Memory B cell (primary cell): ENCODE measurements at places on chromosomes 6 and 20.
A peak's percentile ranks its signal among the peaks of the same experiment; 100 is the strongest.

- no peak overlapping the region for H3K27ac ChIP-seq
- no peak overlapping the region for H3K4me3 ChIP-seq
- peaks cover 9% of the 10 kb centered on the region for H3K4me1 ChIP-seq
- no peaks in the 10 kb centered on the region for H3K36me3 ChIP-seq
- no peak for DNase-seq
These were observed 2.4 kb downstream of the SLC22A23 start for GRCh38 chr6:3454273-3455010.

DNA sequence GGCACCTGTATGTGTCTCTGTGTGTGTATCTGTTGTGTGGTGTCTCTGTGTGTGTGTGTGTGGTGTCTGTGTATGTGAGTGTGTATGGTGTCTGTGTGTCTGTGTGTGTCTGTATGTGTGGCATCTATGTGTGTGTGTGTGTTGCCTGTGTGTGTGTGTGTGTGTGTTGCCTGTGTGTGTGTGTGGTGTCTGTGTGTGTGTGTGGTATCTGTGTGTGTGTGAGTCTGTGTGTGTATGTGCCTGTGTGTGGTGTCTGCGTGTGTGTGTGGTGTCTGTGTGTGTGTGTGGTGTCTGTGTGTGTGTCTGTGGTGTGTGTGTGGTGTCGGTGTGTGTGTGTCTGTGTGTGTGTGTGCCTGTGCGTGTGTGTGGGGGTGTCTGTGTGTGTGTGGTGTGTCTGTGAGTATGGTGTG, 31.7 kb upstream of the VEGFA start:
- peaks cover 20% of the 10 kb centered on the region for H3K4me1 ChIP-seq
- no peak for DNase-seq
- peak overlapping the region; percentile 33 for H3K27ac ChIP-seq
- H3K4me3 ChIP-seq = no peak overlapping the region

GRCh38 chr6:142374091-142374770, 72.4 kb downstream of the ADGRG6 start:
- H3K4me3 ChIP-seq = no peak overlapping the region
- H3K27ac ChIP-seq = no peak overlapping the region
- DNase-seq = no peak

DNA sequence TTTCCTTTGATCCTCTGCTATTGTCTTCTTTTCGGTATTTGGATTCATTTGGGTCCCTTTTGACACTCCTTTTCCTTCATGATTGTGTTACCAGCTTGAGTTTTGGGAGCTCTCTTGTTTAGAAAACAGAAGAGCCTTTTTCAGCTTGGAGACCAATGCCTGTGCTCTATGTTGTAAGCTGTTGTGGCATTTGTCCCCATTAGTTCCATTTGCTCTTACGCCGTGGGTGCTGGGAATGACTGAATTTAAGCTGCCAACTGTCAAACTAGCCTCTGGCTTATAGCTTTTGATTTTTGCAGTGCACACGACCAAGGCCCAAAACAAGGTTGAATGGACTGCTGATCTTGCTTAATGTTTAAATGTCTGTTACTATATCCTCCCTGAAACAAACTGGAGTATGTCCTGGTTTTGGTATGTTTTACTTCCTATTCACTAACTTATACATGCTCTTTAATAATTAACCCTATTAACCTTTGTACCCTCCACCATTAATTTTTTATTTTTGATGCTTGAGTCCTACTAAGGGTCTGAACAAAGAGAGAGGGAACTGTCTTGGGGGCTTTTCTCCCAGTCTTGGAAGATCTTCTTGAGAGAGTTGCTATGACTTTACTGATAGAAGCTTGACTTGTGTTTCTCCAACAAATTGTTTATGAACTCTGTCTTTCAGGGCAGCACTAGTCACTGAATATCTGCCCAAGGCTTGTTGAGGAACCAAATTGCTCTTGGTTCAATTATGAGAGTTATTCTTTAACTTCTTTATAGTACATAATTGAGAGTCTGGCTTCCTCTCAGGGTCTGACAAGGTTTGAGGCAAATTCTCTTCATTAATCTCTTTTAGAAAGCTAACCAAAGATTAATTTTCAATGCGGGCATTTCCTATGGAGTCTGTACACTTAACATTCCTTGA, 100.3 kb upstream of the SIRPG start:
- H3K4me1 ChIP-seq = peaks cover 14% of the 10 kb centered on the region
- no peak for DNase-seq
- H3K27ac ChIP-seq = no peak overlapping the region
- no peaks in the 10 kb centered on the region for H3K36me3 ChIP-seq
- H3K27me3 ChIP-seq = no peaks in the 10 kb centered on the region
- no peak overlapping the region for H3K4me3 ChIP-seq

DNA sequence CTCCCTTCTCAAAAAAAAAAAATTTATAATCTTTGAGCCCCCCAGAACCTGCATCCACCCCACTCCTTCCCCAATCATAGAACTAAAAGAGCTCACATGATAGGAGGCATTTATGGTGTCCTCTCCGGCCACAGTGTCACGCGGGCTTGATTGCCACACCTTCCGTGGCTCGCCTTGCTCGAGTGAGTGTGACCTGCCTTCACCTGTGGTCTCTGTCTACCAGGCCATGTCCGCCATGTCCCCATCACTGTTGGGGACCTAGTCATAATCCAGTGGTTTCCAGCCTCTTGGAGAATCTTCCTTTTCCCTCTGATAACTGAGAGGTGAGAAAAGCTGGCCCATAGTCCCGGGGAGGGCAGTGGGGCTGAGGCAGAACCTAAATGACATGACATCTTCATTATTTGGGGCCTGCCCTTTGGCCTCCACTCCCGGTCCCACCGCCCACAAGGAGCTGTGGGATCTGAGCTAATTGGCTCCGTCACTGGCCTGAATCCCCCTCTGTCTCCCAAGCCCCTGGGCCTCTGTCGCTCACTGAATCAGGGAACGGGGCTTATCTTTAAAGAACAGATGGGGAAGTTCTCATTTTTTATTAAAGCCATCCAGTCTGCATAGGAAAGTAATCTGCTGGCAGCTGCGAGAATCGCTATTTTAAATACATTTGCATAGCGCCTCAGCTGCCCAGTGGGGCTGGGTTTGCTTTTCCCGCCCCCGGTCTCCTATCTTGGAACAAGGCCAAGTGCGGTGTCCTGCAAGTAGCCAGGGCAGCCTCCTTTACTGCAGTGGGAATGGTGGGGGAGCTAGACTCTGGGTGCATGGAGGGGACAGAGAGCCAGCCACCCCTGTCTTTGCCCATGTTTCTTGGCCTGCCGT, 197.6 kb upstream of the PMEPA1 start:
- H3K27me3 ChIP-seq = peaks cover 26% of the 10 kb centered on the region
- no peak overlapping the region for H3K27ac ChIP-seq
- H3K36me3 ChIP-seq = no peaks in the 10 kb centered on the region
- H3K4me1 ChIP-seq = no peaks in the 10 kb centered on the region
- no peak overlapping the region for H3K4me3 ChIP-seq

DNA sequence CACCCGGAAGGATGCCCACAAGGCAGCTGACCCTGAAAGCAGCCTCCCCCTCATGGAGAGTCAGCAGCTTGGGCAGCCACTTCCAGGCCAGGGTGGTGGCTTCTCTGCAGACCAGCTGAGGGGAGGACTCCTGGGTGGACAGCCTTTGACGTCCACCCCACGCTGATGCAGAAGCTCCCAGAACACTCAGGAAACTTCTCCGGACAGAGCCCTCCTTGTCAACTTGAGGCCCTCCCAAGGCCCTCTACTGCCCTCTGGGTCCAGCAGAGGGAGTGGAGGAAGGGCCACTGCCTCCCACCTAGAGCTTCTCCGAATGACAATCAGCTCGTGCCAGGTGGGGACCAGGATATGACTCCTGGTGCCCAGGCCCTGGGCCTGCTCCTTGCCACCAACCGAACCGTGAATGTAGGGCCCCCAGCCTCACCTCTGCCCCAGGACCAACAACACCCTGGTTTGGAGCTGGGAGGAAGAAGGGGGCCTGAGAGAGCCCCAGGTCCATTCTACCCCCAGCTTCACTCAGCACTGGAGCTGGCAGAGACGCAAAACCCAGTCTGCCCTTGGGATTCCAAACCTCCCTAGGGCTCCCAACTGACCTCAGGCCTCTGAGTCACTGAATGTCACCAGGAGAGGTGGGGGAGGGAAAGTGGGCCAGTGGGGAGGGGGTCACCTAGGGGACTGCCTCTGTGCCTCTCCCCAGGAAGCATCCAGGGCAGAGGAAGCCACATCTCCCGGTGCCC, 10.9 kb upstream of the SLC22A7 start:
- no peak overlapping the region for H3K4me3 ChIP-seq
- H3K4me1 ChIP-seq = peaks cover 5% of the 10 kb centered on the region
- peaks cover 22% of the 10 kb centered on the region for H3K27me3 ChIP-seq
- no peak for DNase-seq
- H3K36me3 ChIP-seq = no peaks in the 10 kb centered on the region

DNA sequence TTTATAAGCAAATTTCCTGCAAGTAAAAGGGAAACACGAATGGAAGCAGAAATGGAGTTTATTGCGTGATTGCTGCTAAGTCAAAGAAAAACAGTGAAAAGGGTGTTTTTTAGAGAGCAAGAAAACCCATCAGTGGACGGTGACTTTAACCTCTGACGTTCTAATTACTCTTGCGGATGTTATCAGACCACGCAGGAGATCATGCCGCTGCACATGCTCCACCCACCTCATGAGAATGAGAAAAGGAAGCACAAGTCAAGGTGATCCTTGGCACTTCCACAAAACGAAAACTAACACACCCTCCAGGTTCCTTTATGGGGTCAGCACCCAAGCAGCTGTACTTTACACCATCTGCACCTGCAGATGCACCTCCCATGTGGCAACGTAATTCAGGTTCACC, 45.0 kb downstream of the LYRM4 start:
- no peak for DNase-seq
- H3K4me3 ChIP-seq = no peak overlapping the region

GRCh38 chr6:30960907-30961673, 20.3 kb downstream of the MUCL3 start:
- DNase-seq = no peak
- peaks cover 29% of the 10 kb centered on the region for H3K27me3 ChIP-seq
- no peak overlapping the region for H3K4me3 ChIP-seq
- H3K4me1 ChIP-seq = peaks cover 6% of the 10 kb centered on the region
- H3K36me3 ChIP-seq = no peaks in the 10 kb centered on the region

GRCh38 chr6:84774985-84775284, 10.5 kb upstream of the TBX18 start:
- DNase-seq = no peak
- no peak overlapping the region for H3K4me3 ChIP-seq
- H3K27ac ChIP-seq = no peak overlapping the region
- H3K27me3 ChIP-seq = peaks cover 14% of the 10 kb centered on the region
- no peaks in the 10 kb centered on the region for H3K4me1 ChIP-seq

DNA sequence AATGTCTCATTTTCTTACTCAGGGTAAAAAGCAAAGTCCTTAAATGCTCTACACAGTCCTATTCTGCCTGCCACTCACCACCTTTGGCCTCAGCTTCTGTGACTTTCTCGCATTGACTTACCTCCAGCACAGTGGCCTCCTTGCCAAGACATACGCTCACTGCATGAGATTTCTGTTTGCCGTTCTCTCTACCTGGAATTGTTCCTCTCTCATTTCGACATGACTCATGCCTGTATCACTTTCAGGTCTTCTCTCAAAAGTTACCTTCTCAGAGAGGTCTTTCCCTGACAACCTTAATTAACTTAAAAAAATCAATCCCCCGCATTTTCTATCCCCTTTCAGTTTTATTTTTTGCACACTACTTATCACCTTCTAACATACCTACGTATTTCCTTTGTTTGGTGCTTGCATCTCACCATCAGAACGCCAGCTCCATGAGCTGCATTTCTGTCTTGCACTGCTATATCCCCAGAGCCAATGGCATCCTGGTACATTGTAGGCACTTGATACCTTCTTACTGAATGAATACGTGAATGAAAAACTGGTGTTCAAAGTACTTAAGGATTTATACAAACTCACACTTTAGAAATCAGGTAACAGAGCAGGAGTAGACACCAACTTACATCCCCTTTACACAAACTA, 24.5 kb downstream of the TENT5A start:
- no peaks in the 10 kb centered on the region for H3K27me3 ChIP-seq
- H3K4me1 ChIP-seq = no peaks in the 10 kb centered on the region
- no peak overlapping the region for H3K4me3 ChIP-seq

GRCh38 chr6:151629791-151630190, 136.0 kb downstream of the CCDC170 start:
- H3K27ac ChIP-seq = no peak overlapping the region
- no peaks in the 10 kb centered on the region for H3K36me3 ChIP-seq
- no peak overlapping the region for H3K4me3 ChIP-seq
- no peak for DNase-seq

GRCh38 chr6:74765486-74765885, 440.4 kb downstream of the COL12A1 start:
- no peaks in the 10 kb centered on the region for H3K4me1 ChIP-seq
- no peaks in the 10 kb centered on the region for H3K36me3 ChIP-seq
- H3K27me3 ChIP-seq = no peaks in the 10 kb centered on the region
- no peak overlapping the region for H3K27ac ChIP-seq
- no peak for DNase-seq

DNA sequence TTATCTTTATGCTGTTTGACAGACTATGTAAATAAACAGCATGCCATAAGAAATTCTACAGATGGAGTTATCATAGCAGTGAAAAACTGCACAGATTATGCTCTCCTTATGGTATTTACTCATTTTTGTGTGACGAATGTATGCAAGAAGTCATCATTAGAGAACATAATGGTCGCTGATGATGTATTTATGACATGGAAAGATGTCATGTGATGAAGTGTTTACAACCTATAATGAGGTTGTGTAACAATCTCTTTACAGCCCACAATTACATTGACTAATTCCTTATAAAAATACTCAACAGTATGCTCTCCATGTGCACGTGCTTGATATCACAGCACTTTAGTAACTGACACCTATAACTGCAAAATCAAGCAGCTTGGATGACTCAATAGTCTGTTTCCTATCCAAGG, 192.4 kb downstream of the BMP2 start:
- no peak for DNase-seq
- no peak overlapping the region for H3K27ac ChIP-seq
- H3K36me3 ChIP-seq = no peaks in the 10 kb centered on the region
- no peaks in the 10 kb centered on the region for H3K4me1 ChIP-seq
- no peaks in the 10 kb centered on the region for H3K27me3 ChIP-seq
- no peak overlapping the region for H3K4me3 ChIP-seq

DNA sequence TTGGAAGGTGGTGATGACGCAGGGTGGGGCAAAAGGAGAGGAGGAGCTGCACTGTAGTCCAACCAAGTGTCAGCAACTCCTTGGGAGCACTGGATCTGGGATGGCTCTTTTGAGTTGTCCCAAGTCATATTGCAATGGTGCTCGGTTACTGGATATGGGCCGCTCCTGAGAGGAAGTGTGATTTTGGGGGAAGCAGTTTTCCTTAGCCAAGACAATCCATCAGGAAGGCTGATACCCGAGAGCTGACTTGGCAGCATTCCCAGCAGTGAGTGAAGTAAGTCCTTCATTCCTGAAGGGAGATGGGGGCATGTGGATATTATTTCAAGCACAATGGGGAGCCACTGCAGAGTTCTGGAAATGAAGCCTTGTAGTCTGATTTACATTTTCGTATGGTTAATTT, 354.1 kb downstream of the RFPL4B start:
- no peaks in the 10 kb centered on the region for H3K27me3 ChIP-seq
- no peak overlapping the region for H3K4me3 ChIP-seq
- H3K27ac ChIP-seq = no peak overlapping the region
- H3K36me3 ChIP-seq = peaks cover 2% of the 10 kb centered on the region
- no peak for DNase-seq

GRCh38 chr20:23096097-23096496, 10.0 kb upstream of the CD93 start:
- no peak overlapping the region for H3K4me3 ChIP-seq
- no peak for DNase-seq
- H3K27me3 ChIP-seq = peaks cover 8% of the 10 kb centered on the region
- no peaks in the 10 kb centered on the region for H3K4me1 ChIP-seq
